ENCODE measurements at places on chromosomes 2 and 18. TPM values are rescaled to one million over a fixed set of nuclear protein-coding genes. Genes with fewer than 3 reads are reported as not detected.

DNA sequence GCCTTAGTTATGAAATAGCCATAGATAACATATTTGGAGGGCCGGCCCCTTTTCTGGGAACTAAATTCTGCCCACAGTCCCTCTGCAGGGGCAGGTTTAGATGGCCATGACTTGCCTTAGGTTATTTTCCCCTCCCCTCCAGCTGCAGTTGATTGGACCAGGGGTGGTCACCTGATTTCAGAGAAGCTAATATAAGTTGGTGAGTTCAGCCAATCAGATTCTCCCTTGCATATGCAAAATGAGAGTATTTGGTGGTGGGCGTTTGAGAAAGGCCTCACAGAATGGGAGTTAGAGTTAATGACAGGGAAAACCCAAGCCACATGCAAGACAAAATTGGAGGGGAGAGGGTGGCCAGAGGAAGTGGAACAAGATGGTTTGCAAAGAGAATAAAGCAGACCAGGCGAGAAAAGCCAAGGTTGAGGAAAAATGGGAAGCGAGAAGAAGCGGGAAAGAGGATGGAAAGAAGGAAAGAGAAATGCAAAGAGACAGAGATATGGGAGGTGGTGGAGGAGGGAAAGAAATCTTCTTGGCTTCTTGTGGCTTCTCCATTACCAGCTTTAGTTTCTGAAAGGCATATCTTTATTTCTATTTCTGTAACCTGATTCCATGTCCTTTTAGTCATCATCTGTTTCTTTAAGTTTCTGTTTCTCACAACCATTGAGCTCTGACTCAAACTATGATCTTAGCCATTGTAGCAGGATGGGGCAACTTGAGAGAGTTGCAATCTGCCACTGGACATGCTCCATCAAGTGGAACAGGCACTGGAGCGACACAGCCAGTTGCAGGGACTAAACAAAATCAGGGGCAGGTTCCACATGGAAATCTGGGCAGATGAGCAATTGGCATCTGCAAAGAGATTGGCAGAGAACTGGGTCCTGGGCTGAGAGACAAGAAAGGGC, 108.1 kb upstream of the SIX3 start:
- no peak for DNase-seq

DNA sequence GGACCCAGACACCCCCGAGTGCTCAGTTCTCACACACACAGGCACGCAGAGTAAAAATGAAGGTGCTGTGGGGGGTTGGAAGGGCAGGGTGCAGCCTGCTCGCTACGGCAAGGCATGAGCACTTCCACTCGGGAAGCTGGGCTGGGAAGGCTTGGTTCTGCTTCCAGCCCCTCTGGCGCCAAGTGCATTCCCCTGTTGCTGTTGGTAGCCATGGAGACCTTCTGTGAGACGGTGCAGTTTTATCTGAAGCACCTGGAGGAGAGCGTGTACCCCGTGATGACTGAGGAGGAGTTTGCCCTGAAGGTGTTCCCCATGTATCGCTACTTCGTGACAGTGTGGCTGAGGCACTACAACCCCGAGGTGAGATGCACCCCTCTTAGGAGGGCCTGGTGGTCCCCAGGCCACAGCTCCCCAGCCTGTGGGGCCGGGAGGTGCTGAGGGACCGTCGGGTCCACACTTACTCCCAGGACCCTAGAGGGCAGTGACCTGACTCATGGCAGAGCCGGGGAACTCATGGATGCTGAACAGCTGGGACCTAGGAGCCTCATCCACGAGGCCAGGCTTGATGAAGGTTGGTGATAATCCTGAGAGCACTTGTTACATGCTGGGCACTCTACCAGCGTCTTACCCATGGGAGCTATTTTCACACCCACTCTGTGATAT, 15.5 kb downstream of the MROH2A start:
- no peak for DNase-seq

Gene XIRP2
- total RNA-seq = not detected

- no peak for DNase-seq
Observed at GRCh38 chr2:63789338-63790020, 52.2 kb upstream of the UGP2 start.

Gene ANKRD29
- total RNA-seq = 4.2 TPM

- no peak for DNase-seq
Observed at GRCh38 chr2:127358044-127358443, 29.7 kb downstream of the MAP3K2 start.

GRCh38 chr2:57696016-57696415, 350.6 kb upstream of the VRK2 start:
- no peak for DNase-seq

Gene IL36A
- not detected for total RNA-seq

Gene TMEFF2
- total RNA-seq = 0.05 TPM

GRCh38 chr2:86225581-86225980, 26.3 kb downstream of the MRPL35 start:
- peak; percentile 89 for DNase-seq

DNA sequence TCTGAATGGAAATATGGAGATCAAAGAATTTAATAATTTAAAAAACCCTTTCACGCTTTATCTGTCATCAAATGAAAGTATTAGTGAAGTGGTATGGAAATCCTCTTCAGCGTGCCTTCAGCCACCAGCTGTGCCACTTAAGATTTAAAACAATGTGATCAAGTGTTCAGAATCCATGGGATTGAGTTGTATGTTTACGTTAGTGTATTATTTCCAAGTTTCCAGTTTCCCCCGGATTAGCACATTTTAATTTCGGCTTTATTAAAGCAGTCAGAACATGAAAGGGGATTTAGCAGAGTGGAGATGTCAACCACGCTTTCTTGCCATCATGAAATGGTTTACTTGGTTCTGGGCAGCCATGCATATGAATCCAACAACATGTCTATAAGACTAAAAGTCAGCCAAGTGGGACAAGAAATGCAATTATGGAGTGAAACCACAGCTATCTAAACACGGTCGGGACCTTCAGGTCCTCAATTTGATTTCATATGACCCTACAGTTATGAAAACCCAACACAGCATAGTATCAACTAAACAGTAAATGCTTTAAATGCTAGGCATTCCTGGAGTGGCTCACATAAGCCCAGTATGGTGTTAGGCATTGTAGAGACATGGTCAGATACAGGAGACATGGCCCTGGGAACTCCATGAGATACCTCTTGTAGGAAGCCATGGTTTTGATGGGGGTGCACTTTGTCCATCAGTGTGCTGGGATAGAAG, 224.9 kb upstream of the EPAS1 start:
- no peak for DNase-seq

DNA sequence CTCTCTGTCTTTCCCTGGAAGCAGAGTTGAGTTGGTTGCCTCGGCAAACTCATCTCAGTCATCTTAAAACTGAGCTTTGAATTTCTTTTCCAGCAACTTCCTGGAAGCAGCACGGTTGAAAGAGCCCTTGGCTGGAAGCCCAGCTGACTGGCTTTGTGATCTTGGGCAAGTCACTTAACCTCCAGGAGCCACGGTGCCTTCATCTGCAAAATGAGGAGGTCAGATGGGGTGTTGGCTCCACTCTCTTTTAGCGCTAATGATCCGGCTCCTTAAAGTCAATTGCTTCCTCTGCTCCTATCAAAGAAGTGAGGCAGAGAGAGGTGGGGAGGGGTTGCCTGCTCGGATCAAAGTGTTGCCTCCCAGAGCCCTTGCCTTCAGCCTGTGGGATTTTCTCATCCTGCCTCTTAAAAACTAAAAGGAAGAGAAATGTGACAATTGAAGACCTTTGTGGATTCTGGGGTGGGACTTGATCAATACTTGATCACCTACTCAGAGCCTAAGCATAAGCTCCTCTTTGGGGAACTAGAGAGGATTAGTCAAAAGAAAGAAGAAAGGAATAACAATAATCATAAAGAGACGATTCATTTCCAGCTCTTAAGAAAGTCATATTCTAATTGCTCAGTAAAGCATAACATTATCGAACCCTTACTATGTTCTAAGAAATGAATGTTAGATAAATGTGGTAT, 86.6 kb downstream of the MYCN start:
- no peak for DNase-seq

DNA sequence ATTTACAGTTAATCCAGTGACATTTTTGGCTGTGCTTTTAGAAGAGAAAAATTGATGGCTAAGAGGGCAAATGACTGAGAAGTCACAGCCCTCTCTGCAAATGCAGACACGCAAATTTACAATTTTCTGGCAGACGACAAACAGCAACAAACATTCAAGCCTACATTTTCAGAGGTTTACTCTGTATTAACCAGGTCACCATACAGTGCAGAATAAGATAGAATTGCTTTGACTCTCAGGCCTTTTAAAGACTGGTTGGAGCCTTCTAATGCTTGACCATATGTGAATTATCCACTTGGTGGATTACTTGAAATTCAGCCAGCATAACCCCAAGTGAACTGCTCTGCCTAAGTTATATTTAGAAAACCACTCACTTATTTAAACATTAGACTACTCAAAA, 280.9 kb upstream of the STON1 start:
- DNase-seq = peak; percentile 3

Gene ICOS
- total RNA-seq = not detected

Gene IL36RN
- not detected for total RNA-seq

DNA sequence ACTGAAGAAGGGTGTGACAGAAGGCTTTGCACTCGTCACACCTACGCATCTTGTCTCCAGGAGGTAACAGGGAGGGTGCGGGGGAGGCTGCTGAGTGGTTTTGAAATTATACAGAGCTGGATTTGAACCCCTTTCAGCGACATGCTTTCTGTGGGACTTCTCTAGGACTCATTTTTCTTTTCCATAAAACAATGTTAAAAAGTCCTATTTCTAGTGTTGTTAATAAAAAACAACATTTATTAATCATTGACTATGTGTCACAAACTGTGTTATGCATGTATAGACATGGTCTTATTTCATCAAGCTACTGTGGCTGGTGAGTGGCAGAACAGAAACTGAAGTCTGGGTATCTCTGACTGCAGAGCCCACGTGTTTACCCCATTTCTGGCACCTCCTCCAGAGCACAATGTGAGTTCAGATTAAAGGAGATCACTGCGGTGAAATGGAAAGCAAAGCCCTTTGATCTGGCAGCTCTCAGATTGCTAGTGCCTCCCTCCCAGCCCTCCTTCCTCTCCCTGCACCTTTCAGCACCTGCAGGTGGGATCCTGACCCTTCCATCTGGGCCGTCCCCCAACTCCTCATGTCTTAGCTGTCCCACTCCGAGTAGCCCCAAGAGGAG, 315.5 kb upstream of the MYT1L start:
- DNase-seq = no peak

- DNase-seq = no peak
Observed at GRCh38 chr2:45267062-45267792, 258.0 kb upstream of the SIX2 start.

DNA sequence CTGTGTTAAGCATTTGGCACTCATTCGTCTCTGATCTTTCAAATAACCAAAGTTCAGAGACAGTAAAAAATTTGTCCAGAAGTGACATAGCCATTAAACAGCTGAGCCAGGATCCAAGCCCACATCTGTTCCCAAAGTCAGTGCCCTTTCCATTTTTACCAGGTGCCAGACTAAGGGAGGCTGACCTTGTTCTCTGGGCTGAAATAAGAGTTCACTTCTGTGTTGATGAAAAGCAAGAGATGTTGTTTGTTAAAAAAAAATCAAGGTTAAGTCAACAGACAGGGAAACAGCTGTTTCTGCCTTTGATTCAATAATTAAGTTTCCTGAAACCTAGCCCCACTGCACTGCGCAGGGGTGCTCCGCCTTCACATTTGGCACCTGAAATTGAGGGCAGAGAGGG, 117.1 kb downstream of the PRKRA start:
- no peak for DNase-seq

DNA sequence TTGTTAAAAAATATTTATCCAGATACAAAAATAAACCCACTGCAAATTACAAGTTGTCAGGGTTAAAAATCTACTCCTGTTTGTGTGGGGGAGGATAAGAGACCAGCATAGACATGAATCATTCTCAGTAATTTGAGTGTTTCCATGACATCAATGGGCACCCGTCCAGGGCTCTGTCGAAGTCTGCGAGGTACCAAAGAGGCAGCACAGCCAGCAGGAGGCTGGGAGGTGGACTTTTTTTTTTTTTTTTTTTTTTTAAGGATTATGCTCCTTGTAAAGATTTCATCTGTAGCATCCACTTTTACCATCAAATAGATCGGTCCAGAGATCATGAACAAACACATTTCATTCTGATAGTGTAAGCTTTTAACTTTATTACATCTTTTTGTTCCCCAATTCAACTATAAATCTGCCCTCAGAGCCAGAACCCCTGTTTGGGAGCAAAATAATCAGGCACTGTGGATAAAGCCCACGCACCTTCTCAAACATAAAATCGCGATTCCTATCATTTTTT, 182.0 kb downstream of the TCF4 start:
- DNase-seq = peak; percentile 97

DNA sequence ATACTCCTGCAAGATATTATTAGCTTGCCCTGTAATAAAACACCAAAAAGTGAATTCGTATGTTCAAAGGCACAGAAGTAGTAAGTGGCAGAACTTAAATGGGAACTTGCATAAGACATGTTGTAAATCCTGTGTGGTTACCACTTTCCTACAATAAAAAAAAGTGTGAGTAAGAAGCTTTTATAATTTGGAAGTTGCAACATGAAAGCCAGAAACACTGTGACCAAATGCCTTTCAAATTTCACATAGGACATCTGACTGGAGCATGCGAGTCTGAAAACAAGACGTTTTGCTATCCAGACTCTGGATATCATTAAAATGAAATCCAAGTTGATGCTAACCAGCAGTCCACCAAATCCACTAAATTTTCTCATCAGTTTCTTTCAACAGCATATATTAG, 886.2 kb upstream of the NRXN1 start:
- DNase-seq = no peak

- DNase-seq = peak; percentile 65
Observed at GRCh38 chr2:127355407-127356008, 32.3 kb downstream of the MAP3K2 start.

DNA sequence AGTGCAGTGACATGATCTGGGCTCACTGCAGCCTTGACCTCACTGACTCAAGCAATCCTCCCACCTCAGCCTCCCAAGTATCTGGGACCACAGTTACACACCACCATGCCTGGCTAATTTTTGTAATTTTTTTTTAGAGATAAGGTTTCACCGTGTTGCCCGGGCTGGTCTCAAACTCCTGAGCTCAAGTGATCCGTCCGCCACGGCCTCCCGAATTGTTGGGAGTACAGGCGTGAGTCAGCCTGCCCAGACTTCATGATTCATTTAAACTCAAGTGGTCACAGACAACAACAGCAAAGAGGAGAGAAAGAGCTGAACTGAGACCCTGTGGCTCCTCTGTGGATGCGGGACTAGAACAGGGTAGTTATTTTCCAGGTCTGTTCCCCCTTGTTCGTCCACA, 83.0 kb downstream of the TSHZ1 start:
- DNase-seq = no peak

DNA sequence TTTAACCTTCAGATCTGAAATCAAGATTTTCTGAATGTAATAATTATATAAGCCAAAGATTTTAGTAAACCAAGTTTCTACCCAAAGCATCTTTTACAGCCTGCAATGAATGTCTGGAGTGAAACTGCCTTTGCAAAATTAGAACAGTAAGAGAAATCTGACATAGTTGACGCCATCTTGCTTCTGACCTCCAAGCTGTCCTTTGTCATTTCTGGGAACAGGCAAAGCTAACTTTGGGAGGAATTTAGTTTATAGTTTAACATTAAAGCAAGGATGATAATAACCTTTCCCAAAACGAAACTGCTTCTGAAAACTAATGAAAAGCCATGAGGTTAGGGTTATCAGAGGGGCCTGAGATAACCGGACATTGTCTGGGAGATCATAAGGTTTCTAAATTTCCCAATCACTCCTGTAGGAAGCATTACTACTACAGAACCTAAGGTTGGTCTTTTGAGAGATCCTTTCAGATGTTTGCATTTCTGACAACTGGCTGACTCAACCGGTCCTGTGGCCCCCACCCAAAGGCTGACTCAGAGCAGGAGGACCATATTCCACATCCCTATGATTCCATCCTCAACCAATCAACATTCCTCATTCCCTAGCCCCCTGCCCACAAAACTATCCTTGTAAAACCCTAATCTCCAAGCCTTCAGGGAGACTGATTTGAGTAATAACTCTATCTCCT, 124.5 kb downstream of the TMEM131 start:
- DNase-seq = no peak

Gene ASTL
- not detected for total RNA-seq

All from dermis blood vessel endothelial cell (primary cell).